ENCODE measurements at places on chromosomes 5 and 9. TPM values are rescaled to one million over a fixed set of nuclear protein-coding genes. Genes with fewer than 3 reads are reported as not detected.

GRCh38 chr9:133054966-133055365, 6.8 kb upstream of the CEL start:
- DNase-seq, result peak; percentile 85

DNA sequence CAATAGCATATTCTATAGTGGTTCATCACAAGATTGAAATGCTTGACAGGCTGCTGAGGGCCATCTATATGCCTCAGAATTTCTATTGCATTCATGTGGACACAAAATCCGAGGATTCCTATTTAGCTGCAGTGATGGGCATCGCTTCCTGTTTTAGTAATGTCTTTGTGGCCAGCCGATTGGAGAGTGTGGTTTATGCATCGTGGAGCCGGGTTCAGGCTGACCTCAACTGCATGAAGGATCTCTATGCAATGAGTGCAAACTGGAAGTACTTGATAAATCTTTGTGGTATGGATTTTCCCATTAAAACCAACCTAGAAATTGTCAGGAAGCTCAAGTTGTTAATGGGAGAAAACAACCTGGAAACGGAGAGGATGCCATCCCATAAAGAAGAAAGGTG, 43.8 kb downstream of the GCNT1 start:
- DNase-seq, result no peak

DNA sequence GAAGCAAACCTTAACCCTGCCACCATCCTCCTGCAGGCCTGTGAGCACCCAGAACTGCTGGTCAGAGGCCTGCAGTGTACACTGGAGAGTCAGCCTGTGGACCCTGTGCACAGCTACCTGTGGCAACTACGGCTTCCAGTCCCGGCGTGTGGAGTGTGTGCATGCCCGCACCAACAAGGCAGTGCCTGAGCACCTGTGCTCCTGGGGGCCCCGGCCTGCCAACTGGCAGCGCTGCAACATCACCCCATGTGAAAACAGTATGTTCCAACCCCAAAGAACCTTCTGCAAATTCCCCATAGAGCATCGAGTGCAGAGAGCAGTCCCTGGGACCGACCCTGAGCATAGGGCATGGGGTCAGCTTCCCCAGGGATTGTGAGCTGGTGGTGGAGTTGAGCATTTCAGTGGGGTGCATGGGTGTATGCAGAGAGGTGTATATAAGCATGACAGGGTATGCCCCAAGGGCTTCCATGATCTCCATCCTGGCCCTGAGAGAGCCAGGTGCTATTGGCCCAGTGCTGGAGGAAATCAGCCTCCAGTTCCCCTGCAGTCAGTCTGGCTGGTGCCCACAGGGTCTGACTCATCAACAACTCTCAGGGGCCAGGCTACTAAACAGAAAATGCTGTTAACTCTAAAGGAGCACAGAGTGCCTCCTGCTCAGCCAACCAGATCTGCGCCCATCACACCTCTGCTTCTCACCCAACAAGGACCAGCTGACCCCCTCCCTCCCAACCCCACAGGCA, 126.2 kb downstream of the SAXO1 start:
- DNase-seq, result no peak

DNA sequence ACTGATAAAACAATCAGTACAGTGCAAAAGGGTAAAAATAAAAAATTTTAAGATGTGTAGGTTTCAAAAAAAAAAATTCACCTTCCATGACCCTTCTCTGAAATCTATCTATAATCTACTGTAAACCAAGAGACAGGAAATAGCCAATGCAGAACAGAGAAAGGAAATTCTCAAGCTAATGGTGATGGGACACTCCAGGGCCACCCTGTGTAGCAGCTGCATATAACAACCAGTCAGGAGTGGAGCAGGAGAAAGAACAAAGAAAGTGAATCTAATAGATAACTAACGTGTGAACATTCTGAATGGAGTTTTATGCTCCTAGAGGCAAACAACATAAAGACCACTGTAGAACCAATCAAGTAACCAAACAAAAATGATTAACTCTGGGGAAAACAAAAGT, 16.6 kb downstream of the SPTLC1 start:
- DNase-seq, result no peak

GRCh38 chr5:132181011-132181629, 46.5 kb downstream of the P4HA2 start:
- DNase-seq, result no peak

DNA sequence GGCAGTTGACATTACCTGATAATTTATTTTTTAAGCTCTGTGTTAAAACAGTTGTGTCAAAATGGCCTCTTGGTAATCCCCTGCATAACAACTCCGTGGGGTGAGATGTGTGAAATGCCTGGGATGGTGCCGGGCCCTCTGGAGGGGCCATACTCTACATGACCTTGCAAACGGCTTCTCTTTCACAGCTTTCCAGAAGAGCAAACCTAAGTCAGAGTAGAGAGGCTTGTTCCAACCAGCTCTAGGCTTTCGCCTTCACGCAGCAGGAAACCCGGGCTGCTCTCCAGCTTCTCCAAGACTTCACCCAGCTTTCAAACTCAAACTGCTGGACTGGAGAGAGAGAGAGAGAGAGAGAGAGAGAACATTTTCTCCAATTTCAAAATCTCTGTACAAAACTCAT, 120.1 kb downstream of the SNX18 start:
- no peak for DNase-seq

DNA sequence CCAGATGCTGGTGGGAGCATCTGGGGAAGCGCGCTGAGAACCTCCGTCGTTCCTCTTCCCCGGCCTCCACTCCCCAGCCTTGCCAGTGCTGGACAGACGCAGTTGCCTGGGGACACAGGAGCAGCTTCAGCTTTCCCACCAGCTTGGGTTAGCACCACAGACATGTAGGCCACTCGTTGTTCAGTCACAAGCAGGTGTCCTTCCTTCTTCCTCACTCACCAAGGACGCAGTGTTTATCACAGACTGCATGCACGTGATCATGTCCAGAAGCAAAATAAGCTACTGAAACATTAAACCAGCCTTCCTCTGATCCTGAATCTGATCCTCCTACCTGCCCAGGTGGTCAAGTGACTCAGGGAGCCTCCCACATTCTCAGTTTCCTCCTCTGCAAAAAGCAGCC, 232.9 kb downstream of the SYK start:
- no peak for DNase-seq

GRCh38 chr5:88426441-88426840, 157.8 kb upstream of the TMEM161B start:
- DNase-seq, result no peak

- DNase-seq, result no peak
Measured at GRCh38 chr9:110072597-110073355, 135.2 kb downstream of the C9orf152 start.

DNA sequence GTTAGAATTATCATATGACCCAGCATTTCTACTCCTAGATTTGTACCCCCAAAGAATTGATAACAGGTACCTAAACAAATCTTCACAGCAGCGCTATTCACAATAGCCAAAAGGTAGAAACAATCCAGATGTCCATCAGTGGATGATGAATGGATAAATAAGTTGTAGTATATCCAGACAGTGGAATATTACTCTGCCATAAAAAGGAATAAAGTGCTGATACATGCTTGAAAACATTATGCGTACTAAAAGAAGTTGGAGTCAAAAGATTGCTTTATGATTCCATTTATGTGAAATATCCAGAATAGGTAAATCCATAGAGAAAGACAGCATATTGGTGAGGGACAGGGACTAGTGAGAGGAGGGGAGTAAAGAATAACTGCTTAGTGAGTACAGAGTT, 26.0 kb downstream of the MTREX start:
- no peak for DNase-seq

DNA sequence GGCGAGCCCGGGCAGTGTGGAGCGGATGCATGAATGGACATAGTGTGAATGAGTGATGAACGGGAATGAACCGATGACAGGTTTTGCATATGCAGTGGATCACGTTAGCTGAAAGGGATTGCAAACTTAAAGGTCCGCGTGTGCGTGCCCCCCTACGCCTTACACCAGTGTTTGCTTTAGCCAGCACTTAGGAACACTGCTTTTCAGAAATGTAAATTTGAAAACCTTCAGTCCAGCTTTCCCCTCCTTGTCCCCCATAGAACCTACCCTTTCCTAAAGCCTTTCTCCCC, 692 bp downstream of the PSAT1 start:
- DNase-seq, result no peak

DNA sequence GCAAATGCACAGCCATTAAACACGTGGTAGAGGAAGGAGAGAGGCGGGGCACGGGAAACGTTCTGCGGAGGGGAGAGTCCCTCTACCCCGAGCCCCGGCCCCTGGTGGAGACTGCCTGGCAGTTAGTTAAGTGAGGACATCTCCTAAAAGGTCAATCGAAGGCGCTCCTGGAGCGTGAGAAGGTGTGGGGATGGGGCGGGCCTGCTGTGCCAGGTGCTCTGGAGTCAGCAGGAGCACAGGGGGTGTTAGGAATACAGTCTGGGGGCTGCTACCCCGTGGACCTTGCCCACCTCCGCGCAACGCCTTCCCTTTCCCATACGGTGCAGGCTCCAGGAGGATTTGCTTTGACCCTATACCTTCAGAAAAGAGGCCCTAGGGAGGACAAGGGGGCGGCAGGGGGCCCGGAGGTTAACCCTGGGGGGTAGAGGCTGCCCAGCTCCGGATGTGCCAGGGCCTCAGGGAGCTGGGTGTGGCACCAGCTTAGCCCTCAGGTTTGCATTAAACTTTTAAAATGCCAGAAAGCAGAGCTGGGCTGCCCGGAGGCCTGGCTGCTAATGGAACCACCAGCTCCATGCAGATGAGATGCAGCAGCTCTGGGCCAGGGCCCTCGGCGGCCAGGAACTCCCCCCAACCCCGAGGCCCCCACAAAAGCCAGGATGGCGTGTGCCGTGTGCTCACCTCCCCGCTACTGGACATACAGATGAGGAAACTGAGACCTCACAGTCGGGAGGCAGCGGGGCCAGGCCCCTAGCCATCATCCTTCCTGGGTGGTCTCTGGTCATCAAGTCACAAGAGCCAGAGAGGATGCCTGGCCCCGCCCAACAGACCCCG, 39.2 kb downstream of the NACC2 start:
- peak; percentile 41 for DNase-seq

GRCh38 chr5:113166852-113167366, 190.3 kb downstream of the DCP2 start:
- no peak for DNase-seq

DNA sequence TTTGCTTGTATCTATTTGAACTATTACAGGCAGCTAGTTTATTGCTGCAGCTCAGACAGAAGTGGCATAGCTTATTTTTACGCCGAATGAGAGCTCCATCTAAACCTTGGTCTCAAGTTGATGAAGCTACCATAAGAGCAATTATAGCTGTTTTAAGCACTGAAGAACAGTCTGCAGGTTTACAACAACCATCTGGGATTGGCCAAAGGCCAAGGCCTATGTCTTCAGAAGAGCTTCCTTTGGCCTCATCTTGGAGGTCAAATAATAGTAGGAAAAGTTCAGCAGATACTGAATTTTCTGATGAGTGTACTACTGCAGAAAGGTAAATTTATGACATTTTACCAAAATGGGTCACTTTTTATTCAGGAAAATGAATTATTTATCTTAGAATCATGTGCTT, 67.9 kb downstream of the YTHDC2 start:
- no peak for DNase-seq

DNA sequence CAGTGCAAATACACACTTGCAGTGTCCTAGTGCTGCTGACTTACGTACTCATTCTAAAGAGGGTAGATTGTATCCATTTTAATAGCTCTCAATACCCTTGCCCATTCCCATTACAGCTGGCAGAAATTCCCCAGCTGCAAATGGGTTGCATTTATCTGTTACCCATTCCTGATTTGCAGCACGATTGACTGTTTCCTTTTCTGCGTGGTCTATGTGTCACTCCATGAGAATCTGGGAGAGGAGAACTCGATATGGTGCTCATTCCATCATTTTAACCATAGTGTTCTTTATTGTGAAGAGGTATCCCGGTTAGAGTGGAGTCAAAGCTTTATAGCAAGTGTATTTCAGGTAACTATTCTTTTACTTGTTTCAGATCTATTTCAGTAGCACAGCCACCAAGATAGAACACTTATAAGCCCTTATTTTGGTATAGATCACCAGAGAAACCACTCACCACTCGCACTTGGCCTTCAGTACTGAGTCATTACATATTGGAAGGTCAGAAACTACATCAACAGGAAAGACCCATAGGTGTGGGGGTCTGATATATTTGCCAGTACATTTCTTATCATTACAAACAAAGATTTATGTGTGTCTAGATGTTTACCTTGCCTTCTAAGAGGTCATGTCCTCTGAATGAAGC, 139.5 kb downstream of the MUSK start:
- no peak for DNase-seq

- DNase-seq, result no peak
Measured at GRCh38 chr5:151598984-151599383, 7.9 kb upstream of the FAT2 start.

DNA sequence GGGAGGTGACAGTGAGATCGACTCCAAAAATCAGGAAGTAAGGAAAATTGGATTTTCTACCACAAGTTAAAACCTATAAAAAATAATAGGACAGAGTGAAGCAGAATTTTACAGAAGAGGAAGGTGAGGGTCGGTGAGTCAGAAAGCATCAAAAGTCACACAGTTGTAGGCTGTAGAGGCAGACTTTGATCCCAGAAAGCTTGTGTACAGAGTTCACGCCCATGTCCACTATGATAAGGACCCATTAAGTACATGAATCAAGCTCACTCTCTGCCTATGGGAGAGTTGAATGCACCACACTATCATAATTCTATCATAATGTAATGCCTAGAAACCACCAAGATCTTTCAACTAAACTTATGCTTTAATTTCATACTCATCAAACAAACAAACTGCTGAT, 291.2 kb downstream of the PRELID2 start:
- DNase-seq, result no peak

- DNase-seq, result no peak
Measured at GRCh38 chr9:123268199-123268464, 254 bp downstream of the STRBP start.

DNA sequence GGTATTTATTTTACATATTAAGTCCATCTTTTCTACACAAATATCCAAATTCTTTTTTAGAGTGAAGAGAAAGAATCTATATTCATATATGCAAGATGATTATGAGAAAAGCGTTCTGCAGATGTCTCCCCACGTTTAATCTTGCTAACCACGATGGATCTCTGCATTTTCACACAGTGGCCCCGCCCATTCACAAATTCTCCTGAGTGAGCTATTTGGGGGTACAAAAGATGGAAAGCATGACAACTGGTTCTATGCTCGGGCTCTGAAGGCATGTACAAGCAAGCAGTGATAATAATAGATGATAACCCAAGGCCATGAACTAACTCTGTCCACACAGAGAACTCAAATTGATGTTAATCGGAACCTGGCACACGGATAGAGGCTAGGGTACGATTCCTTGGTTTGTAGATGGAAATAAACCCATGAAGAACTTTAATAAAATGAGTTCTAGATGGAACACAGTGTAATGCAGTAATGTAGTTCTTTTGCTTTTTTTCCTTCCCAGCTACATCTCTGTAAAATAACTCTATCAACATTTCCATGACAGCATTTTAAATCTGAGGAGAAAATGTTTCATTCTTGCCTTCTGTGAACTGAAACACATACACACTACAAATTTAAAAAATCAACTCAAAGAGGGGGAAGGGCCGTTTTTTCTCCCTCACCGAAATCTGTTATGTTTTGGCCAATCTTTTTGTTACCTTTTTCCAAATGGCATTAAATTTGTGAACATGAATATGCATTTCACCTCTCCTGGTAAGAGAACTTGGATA, 851.7 kb upstream of the DMAC1 start:
- DNase-seq, result no peak

GRCh38 chr5:135455876-135456237, 3.7 kb upstream of the TIFAB start:
- no peak for DNase-seq

ZER1 gene
- 30.9 TPM for polyA plus RNA-seq

SPINK4 gene
- not detected for polyA plus RNA-seq

DMRT3 gene
- not detected for polyA plus RNA-seq

CCDC171 gene
- 0.54 TPM for polyA plus RNA-seq

KLF9 gene
- polyA plus RNA-seq, result 6.9 TPM

Measured in SK-N-SH (cell line).